ENCODE measurements at places on chromosomes 6 and 20.

DNA sequence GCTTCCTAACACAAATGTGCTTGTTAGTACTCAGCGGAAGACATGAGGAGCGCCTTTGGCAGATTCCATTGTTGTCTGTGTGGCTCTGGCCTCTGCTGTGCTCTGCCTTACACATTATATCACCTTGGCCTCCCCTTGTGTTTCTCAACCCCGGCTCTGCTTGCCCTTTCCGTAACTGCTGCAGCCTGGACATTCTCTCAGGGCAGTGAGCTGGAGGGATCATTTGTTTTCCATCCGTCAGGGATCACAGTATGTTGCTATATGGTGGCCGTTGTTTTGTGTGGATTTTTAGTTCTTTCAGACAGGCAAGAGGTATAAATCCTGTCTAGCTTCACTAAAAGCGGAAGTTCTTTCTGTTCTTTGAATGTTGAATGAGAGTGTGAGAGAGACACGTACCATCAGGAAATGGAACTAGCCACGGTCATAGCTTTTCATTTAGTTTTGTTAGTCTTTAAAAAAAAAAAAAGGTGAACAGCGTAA, 175.1 kb downstream of the JARID2 start:
- DNase-seq, result peak; percentile 75

- peak; percentile 68 for DNase-seq
These were observed 37.7 kb downstream of the KCNQ2 start for GRCh38 chr20:63434599-63435378.

DNA sequence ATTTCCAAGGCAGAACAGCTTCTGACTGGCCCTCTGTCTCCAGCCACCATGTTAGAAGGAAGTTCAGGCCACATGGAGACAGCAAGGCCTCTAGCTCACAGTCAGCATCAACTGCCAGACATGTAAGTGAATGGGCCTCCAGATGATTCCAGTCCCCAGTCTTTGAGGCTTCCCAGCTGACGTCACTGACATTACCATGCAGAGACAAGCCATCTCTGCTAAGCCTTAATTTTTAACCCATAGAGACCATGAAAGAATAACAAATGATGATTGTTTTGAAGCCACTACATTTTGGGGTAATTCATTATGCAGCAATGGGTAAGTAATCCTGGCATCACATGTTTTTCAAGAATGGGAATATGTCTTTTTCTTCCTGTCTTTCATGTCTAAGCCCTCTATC, 11.3 kb upstream of the DEFB129 start:
- no peak for DNase-seq

GRCh38 chr6:53752440-53752839, 42.4 kb upstream of the LRRC1 start:
- DNase-seq, result no peak

DNA sequence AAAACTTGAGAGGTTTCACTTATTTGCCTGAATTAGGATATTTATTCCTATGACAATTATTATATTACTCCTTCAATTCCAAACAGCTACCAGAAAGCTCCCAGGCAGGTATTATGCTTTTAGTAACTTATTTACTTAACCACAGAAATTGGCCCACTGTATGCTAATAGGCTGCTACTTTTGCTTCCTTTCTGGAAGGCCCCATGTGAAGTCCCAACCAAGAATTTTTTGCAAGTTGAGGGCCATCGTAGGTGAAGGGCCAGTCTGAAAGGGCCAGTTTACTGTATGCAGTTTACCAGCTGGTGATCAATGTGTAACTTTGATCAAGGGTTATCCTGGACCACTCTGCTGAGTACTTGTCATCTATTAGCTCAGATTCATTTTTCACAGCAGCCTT, 45.0 kb downstream of the EDN1 start:
- DNase-seq, result no peak

Data from CD14-positive monocyte (primary cell).